ENCODE measurements at places on chromosomes 7 and 10.
A peak's percentile ranks its signal among the peaks of the same experiment; 100 is the strongest.

DNA sequence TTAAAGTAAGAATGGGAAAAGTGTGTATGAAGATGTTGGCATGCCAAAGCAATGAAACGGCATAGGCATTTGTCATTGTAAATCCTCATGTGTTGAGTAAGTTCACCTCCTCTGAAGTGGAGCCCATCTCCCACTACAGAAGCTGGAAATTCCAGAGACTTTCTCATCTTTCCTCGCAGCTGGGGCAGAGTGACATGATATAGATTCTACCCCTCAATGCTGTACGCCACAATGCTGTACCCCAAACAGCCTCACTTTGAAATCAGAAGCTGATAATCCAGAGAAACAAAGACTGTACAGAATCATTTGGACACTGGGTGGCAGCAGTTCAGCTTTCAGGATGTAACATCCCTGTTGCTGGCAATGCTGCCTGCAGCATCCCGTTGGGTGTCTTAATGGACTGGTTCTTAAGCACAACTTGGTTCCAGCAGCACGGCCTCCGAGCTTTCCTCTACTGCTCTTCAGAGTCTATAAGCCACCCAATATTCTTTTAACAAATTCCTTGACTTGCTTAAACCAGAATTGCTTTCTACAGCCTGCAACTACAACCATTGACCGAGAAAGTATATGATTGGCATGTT is 18.8 kb downstream of the ZC3HAV1L start:
- DNase-seq = peak; percentile 27

DNA sequence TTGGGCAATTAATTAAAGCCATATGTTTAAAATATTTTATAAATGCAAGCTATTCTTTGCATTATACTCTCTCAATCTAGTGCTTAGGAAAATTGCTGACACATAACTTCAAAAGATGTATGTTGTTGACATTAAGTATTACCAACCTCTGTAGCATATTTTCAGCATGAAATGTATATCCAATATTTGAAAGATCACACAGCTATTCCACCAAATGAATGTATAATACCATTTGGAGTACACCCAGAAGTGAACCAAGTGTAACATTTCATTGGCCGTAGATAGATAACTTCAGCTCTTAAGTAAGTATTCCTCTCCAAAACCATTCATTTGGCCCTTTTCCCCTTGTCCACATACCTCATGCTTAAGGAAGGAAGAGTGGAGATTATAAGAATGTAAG is 104.6 kb downstream of the HECTD2 start:
- no peak for DNase-seq

DNA sequence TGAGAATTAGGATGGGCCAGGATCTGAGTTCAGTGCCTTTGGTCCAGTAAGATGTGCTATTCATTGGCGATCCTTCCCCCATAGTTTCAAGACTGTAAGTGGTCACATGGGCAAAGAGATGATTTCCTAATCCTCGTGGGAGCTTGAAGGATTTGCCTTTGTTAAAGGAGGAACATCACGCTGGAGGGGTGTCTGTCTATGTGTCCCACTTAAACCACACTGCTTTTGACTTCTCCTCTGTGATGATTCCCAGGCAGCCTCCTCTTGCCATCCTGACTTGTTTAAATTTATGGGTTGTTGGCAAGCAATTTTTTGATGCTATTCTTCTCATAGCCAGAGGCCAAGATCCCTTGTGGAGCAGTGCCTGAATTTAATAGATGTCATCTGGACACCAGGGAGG is 154.0 kb downstream of the TCF7L2 start:
- no peak for DNase-seq

DNA sequence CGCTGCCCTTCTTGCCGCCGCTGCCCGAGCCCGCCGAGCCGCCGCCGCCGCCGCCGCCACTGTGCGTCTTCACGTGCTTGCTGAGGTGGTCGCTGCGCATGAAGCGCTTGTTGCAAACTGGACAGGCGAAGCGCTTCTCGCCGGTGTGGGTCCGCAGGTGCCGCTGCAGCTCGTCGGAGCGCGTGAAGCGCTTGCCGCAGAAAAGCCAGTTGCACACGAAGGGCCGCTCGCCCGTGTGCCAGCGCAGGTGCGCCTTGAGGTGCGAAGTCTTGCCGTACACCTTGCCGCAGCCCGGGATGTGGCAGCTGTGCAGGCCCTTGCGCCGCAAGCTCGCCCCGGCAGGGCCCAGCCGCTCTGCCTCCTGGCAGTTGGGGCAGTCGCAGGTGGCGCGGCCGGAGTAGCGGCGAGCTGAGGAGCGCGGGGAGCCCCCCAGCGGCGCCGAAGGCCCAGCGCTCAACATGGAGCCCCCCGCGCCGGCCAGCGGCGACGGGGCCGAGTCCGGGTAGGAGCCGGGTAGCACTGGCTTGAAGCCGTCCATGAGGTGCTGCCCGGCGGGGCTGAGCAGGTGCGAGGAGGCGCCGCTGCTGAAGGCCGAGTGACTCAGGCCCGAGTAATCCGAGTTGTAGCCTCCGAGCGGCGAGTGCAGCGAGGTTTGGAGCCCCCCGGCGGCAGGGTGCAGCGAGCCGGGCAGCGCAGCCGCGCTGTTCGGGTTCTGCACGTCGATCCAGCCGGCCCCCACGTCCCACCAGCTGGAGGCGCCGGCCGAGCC is 2.1 kb downstream of the SP8 start:
- no peak for DNase-seq

- no peak for DNase-seq
Measured at GRCh38 chr7:112159351-112159750, 46.8 kb downstream of the DOCK4 start.

GRCh38 chr7:26619348-26619984 is 244.9 kb downstream of the SKAP2 start:
- DNase-seq = no peak

- DNase-seq = no peak
Measured at GRCh38 chr7:6344278-6344677, 71.9 kb upstream of the CYTH3 start.

- DNase-seq = no peak
Measured at GRCh38 chr7:107506674-107507339, 37.0 kb downstream of the GPR22 start.

- DNase-seq = no peak
Measured at GRCh38 chr7:98212532-98213041, 1.3 kb downstream of the BHLHA15 start.
